ENCODE measurements at places on chromosomes 11 and 22.

DNA sequence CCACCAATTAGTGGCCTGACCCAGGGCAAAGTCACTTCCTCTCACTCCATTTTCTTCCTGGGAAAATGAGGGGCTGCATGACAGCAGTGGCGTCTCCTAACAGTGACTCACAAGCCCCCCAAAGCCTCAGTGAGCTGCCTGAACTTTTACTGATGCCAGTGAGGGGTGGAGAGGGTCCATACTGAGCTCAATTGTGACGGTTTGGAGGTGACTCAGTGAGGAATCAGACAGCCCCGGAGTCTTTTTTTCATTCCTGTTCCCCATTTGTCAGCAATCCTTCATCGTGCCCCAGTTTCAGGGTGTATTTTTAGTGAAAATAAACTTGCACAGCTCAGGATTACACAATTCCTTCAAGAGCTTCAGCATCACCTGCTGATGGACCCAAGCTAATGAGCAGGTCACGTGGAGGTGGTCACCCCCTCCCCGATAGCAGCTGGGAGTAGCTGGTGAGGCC, 30.1 kb upstream of the RASD2 start:
- DNase-seq: no peak

DNA sequence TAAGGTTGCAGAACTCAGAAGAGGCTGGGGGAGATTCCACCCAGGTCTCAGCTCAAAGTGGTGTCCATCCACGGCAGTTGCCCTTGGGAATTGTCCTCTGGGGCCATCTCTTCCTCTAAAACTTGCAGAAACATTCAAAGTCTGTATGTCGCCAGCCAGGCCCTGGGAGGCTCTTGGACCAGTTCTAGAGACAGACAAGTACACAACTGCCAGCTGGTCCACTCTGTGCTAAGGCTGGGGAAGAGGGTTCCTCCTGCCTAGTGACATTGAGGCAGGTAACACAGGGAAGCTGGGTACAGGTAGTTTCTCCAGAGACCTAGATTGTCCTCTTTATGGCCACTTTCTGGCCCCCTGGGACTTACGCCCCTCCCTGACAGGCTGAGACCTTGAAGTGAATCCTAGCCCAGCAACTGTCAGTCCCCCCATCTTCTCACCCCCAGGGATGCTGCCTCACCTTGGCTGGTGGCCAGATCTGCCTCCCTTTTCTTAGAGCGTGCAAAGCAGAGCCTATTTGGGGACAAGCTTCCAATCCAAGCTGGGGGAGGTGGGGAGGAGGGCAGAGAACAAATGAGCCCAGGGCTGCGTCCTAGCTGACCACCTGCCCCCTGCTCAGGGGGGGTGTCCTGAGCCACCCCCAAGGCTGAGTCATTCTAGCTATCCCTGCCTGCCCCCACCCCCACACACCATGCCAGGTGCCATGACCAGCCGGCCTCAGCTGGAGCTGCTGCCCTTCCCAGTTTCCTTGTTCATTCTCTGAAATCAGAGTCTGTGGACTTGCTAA, 8.4 kb downstream of the FAM83F start:
- DNase-seq: no peak

DNA sequence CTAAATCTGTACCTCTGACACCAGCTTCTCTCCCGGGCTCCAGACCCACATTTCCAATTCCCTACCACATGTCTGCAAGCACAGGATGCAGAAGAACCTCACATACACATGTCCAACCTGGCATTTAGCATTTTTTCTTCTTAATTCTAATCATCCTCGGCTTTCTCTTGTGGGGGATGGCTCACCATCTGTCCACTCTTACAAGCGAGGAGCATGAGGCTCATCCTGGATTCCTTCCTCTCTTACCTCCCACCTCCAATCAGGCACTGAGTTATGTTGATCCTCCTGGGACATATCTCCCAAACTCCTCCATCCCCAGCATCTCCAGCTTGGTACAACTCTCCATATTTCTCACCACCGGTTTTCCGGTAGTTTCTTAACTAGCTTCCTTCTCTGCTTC, 149.8 kb upstream of the LARGE1 start:
- no peak for DNase-seq

DNA sequence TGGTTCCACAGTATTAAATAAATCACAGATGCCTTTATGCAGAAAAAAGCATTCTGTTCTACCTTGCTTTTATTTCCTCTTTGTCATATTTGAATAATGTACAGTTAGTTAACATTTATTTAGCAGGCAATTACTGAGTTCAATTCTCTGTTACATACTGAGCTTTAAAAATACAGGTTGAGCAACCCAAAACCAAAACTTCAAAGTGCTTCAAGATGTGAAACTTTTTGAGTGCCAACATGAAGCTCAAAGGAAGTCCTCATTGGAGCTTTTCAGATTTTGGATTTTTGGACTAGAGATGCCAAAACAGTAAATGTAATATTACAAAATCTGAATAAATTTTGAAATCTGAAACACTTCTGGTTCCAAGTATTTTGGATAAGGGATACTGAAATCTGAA, 54.1 kb downstream of the PDHX start:
- DNase-seq: no peak

GRCh38 chr11:47192111-47192510, 5.9 kb upstream of the PACSIN3 start:
- DNase-seq: no peak

- DNase-seq: no peak
These were observed 70.7 kb upstream of the CD82 start for GRCh38 chr11:44494785-44495184.

GRCh38 chr11:105548359-105548758, 61.5 kb upstream of the GRIA4 start:
- DNase-seq: no peak

GRCh38 chr22:23784215-23784732, 2.5 kb upstream of the SMARCB1 start:
- no peak for DNase-seq

- DNase-seq: peak; percentile 82
These were observed 13.1 kb upstream of the LYVE1 start for GRCh38 chr11:10581481-10582019.
